ENCODE measurements at places on chromosomes 11 and 22.

DNA sequence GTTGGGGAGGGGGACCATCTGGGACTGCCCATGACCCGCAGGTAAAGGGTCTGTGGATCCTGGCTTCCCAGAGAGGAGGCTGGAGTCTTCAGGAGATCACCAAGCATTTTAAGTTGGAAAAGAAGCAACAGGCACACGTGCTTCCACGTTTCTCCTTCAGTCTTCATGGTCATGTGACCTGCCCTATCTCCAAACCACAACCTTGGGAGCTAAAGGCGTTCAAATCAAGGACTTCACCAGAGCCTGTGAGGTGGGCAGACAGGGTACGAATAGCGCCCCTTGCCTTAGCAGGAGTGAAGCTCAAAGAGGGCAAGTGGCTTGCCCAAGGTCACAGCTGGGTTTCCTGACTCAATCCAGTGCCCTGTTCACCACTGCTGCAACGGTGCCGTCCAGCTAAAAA, 6.7 kb downstream of the TMEM184B start:
- no peak for DNase-seq

- DNase-seq = no peak
Measured at GRCh38 chr11:101466352-101466751, 117.5 kb downstream of the TRPC6 start.

GRCh38 chr11:90243534-90243933, 20.7 kb upstream of the CHORDC1 start:
- no peak for DNase-seq

DNA sequence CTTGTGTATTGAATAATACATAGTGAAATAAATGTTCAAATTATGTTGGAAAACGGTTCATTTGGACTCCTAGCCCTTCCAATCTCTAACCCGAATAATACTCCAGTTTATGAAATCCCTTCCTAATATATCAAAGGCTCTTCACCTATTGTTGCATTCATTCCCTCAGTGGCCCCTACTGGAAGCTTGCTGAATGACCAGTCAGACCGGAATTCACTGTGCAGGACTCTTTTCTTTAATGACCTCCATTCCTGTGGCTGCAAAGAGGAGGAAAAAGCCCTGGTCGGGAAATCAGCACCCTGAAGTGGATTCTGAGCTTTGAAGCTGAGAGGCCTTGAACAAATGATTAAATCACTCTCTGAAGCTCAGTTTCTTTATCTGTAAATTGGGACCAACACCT, 19.1 kb upstream of the RCN1 start:
- no peak for DNase-seq

DNA sequence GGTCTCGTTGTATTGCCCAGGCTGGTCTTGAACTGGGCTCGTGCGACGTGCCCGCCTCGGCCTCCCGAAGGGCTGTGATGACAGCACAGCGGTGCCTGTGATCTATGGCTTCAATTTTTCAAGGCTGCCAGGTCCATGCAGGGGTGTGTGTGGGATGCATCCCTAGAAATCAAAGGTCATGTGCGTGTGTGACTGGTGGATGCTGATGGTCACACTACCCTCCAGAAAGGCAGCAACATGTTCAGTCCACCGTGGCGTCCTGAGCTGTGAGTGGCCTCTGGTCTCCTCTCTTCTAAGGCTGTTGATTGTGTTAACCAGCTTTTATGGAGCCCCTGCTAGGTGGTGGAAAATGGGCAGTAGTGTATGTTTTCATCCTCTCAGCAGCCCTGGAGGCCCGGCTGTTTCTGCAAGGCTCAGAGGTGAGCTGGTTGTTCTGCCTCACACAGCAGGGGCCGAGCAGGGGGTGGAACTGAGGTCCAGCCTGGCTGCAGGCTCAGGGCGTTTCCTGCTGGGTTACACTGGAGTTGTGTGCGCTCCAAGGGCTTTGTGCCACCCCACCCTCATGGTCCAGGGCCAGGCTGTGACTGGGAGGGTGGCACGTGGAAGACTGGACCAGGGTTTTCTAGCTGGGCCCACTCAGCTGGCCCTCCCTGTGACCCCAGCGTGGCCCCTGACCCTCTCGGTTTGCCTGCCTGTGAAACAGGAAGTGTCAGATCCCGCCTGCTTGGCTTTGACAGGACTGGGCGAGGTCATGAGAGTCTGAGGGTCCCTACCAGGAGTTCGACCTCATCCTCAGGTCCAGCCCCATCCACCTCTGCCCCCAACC, 7.7 kb downstream of the BIK start:
- DNase-seq = no peak
